ENCODE measurements at places on chromosomes 12 and 14. TPM values are rescaled to one million over a fixed set of nuclear protein-coding genes. Genes with fewer than 3 reads are reported as not detected.

TC2N gene
- total RNA-seq: 7.8 TPM

GLIPR1L2 gene
- 0.38 TPM for total RNA-seq

RHOF gene
- 7.4 TPM for total RNA-seq

HCAR1 gene
- 0.10 TPM for total RNA-seq

POTEG gene
- total RNA-seq: not detected

BATF gene
- total RNA-seq: not detected

SYCP3 gene
- total RNA-seq: 16.0 TPM

ADAM21 gene
- total RNA-seq: 4.1 TPM

TAS2R30 gene
- total RNA-seq: 7.7 TPM

C12orf50 gene
- total RNA-seq: not detected

USP15 gene
- 79.9 TPM for total RNA-seq

KRT78 gene
- total RNA-seq: not detected

HVCN1 gene
- total RNA-seq: 0.81 TPM

TGM1 gene
- total RNA-seq: 3.3 TPM

KIF26A gene
- 7.0 TPM for total RNA-seq

ZNF891 gene
- total RNA-seq: 5.0 TPM

All from motor neuron (in vitro differentiated cells).